Heart right ventricle (tissue), 16 donors: ENCODE measurements at places on chromosomes 1 and 21. TPM values are rescaled to one million over a fixed set of nuclear protein-coding genes. Genes with fewer than 3 reads are reported as not detected.

The OLIG2 gene
- not detected for total RNA-seq

The SEMA4A gene
- total RNA-seq = 1.5 TPM

The RSPH1 gene
- not detected for total RNA-seq

The DEPDC1 gene
- 0.69 TPM for total RNA-seq

The OR2L3 gene
- total RNA-seq = not detected

The WNT9A gene
- 15.3 TPM for total RNA-seq

The IFNAR2 gene
- 9.0 TPM for total RNA-seq

The CACNA1S gene
- 0.09 TPM for total RNA-seq

The GSTM1 gene
- 28.7 TPM for total RNA-seq

The APOBEC4 gene
- total RNA-seq = not detected

The CFAP141 gene
- not detected for total RNA-seq

The RIPPLY3 gene
- total RNA-seq = not detected

The OLFML3 gene
- 7.3 TPM for total RNA-seq

The S100A1 gene
- 2,903 TPM for total RNA-seq

The RGS8 gene
- not detected for total RNA-seq

The USP1 gene
- 14.0 TPM for total RNA-seq

The CHIA gene
- total RNA-seq = not detected

The INAVA gene
- not detected for total RNA-seq

The CNKSR1 gene
- 1.3 TPM for total RNA-seq

The CD52 gene
- 4.4 TPM for total RNA-seq

The TPRG1L gene
- total RNA-seq = 48.2 TPM

The IL24 gene
- not detected for total RNA-seq

The IL19 gene
- total RNA-seq = not detected

The SYPL2 gene
- 26.8 TPM for total RNA-seq

The TNFSF4 gene
- total RNA-seq = 1.1 TPM

The RAD54L gene
- total RNA-seq = 1.0 TPM

The CACNA1E gene
- total RNA-seq = 9.1 TPM

The CELA2B gene
- not detected for total RNA-seq

The FYB2 gene
- 12.9 TPM for total RNA-seq

The CNR2 gene
- total RNA-seq = not detected

The TAS1R3 gene
- 0.53 TPM for total RNA-seq

The OMA1 gene
- 50.8 TPM for total RNA-seq

The SPRR2E gene
- total RNA-seq = not detected

The CZIB gene
- 47.2 TPM for total RNA-seq

The CD1B gene
- 0.76 TPM for total RNA-seq

The KIAA1614 gene
- 5.1 TPM for total RNA-seq

The OR2T11 gene
- not detected for total RNA-seq

The RPTN gene
- not detected for total RNA-seq

The THRAP3 gene
- total RNA-seq = 90.0 TPM

The ARID1A gene
- 58.1 TPM for total RNA-seq

The CTH gene
- total RNA-seq = 2.1 TPM

The DENND2C gene
- total RNA-seq = 2.8 TPM
